ENCODE measurements at places on chromosomes 1 and 21.

- no peak for DNase-seq
Observed at GRCh38 chr1:38297842-38298241, 251.2 kb upstream of the POU3F1 start.

DNA sequence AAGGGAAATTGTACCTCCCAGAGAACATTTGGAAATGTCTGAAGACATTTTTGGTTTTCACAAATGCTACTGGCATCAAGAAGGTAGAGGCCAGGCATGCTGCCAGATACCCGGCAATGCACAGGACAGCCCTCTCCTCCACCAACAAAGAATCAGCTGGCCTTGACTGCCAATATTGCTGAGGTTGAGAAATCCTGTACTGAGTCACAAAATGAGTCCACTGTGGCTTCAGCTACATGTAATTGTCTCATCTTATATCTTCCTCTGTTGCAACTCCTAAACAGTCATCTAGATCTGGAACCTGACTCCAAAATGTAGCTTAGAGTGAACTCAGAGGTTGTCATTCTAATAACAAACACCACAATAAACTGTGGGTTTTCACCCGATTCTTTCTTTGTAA is 327.5 kb upstream of the POGK start:
- no peak for DNase-seq

DNA sequence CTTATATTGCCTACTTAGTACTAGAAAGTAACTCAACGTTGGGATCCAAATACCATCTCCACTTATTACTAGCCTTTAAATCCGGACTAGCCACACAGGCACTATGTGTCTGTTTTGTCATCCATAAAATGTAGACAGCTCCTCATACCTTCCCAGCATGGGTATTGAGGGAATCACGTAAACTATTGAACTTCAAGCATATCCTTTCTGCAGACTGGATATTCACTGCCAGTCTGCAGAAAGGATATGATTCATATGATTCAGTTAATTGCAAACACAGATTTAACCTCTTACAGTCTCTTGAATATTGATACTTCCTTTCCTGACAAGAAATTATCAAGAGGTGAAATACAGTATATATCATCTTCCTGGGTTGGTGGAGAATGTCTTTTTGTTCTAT is 186.0 kb downstream of the LEPR start:
- DNase-seq: no peak

- no peak for DNase-seq
Observed at GRCh38 chr1:245419461-245419978, 264.7 kb downstream of the KIF26B start.

GRCh38 chr1:9037476-9038337 is 11.5 kb upstream of the SLC2A7 start:
- DNase-seq: no peak

GRCh38 chr1:237316352-237316751 is 274.4 kb downstream of the RYR2 start:
- DNase-seq: no peak

GRCh38 chr1:35939484-35939883 is 8.6 kb downstream of the AGO3 start:
- no peak for DNase-seq

- DNase-seq: no peak
Observed at GRCh38 chr1:104933846-104934245, 1184.1 kb downstream of the AMY1C start.

DNA sequence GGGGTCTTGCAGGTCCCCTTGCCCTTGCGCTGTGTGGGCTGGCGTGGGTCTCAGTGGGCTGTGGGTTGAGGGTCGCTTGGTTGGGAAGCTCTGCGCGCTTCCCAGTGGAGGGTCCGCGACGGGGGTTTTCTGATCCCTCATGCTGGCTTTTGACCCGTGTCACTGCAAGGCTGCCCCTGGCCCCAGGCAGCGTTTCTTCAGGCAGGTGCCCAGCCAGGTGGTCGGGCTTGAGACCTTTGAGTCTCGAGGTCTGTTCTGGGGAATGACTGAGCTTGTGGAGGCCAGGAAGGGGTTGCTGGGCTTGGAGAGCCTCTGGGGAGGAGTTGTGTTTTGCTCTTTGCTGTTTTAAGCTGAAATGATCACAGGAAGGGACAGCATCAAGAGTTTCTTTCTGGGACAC is 5.3 kb downstream of the SKI start:
- no peak for DNase-seq

- no peak for DNase-seq
Observed at GRCh38 chr1:85867189-85867588, 159.0 kb upstream of the ZNHIT6 start.

Data from stimulated activated CD4-positive, alpha-beta T cell treated with anti-CD3 and anti-CD28 coated beads, Interleukin-2, amount 100 ng/mL, for 24 hours (primary cell).